Sigmoid colon (tissue), 7 donors: ENCODE measurements at places on chromosomes 16 and 17.

- no peak for DNase-seq
These were observed 270.4 kb upstream of the ELAC2 start for GRCh38 chr17:13288248-13288647.

- no peak for DNase-seq
These were observed 33.4 kb upstream of the PIK3R6 start for GRCh38 chr17:8900626-8901585.

- DNase-seq = no peak
These were observed at the start of gene RAB11FIP4 for GRCh38 chr17:31391496-31391949. Gene RAB11FIP4, plus strand, starts transcription at chr17:31391675. Its CDS starts 178 bp downstream, at chr17:31391853.

GRCh38 chr16:68055395-68055794 is 29.8 kb upstream of the NFATC3 start:
- peak; percentile 15 for DNase-seq

GRCh38 chr16:65975049-65975708 is 391.3 kb upstream of the CDH5 start:
- DNase-seq = no peak

GRCh38 chr17:8021565-8022359 is 17.1 kb upstream of the ALOX15B start:
- peak; percentile 39 for DNase-seq

GRCh38 chr16:56373003-56373402 is 52.3 kb downstream of the AMFR start:
- no peak for DNase-seq

- peak; percentile 95 for DNase-seq
These were observed at the start of gene NATD1 for GRCh38 chr17:21252796-21253645. Gene NATD1, minus strand, starts transcription at chr17:21253410. Its CDS starts 146 bp downstream, at chr17:21253264.

- peak; percentile 89 for DNase-seq
These were observed 18.1 kb downstream of the SOCS3 start for GRCh38 chr17:78341559-78342448.

- DNase-seq = no peak
These were observed at the start of gene ITGAE for GRCh38 chr17:3800362-3801271. Gene ITGAE, minus strand, starts transcription at chr17:3801188. Its CDS starts 44 bp downstream, at chr17:3801144.

DNA sequence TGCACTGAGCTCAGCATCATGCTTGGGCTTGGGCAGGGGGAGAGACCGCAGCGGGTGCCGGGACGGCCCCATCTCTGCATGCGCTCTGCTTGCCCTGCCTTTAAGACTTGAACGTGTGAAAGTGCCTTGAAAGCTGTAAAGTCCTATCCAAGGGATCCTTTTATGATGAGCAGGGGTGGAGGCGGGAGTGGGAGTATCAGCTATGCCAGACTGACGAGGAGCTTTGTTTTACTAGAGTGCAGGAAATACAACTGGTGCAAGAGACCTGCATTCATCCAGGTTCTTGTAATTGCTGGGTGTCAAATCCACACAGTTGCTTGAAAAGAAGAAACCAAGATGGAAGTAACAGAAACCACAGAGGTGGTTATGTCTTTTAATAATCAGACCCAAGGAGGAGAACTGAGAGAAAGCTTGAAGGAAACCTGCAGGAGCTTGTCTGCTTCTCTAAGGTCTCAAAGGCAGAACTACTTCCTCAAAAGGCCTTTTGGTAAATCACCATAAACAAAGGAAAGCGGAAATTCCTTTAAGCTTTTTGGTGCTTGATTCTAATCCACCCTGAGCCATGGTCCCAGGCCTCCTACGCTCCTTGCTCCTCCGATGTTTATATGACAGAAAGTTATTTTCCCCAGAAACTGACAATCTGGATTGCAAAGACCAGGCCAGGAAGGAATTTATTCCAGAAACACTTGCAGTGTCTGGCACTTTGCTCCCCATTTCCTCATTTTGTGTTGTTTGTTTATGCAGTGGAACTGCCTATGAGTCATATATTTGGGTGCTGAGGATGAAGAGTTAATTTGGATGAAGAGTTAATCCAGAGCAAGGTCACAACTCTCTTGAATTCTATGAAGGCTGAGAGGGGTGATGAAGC is 51.3 kb upstream of the FBXO47 start:
- DNase-seq = no peak

DNA sequence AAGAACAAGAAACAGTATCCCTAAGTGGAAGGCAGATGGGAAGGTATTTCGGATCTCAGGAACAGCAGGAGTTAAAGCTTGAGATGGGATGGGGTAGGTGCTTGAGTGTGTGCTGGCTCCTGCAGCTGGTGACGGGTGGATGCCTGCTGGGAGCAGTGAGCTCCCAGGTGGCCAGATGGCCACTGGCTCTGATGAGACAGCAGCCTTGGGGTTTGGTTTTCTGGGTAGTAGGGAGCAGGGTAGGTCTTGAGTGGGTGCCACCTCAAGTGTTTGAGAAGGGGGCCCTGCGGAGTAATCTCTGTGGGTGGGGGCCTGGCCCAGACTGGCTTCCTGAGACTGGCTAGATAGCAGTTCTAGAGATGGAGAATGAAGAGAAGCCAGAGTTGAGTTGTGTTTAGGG is 10.3 kb downstream of the EPN2 start:
- peak; percentile 50 for DNase-seq

DNA sequence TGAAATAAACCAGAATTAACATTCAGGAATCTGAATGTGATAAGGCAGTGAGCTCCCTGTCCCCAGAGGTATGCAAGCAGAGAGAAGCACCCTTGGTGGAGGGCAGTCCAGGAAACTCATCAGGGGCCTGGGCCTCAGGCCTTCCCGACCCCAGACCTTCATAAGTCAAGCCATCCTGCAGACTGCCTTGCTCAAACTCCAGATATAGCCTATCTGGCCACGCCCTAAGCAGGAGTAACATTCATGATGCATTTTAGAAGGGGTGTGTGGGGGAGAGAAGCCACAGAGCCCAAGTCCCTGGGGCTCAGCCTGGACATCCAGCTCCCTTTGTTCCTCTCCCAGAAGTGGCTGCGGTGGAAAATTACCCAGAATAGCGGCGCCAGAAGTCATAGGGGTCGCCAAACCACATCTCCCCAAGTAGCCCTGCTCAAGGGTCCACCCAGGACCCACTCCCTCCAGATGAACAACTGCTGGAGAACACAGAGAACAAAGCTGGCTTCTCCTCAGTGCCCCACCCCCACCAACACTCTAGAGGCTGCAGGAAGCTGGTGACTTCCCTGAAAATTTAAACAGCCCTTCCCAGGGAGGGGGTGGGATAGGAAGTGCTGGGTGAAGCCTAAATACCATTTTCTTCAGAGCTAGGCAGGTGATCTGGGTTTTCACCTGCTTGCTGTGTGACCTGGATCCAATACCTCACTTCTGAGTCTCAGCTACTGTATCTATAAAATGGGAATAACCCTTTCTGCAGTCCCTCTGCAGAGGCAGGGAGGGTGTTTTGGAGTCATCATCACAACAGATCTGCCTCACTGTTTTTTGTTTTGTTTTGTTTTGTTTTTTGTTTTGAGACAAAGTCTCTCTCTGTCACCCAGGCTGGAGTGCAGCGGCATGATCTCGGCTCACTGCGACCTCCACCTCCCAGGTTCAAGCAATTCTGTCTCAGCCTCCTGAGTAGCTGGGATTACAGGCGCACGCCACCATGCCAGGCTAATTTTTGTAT is 1.5 kb upstream of the SREBF1 start:
- DNase-seq = no peak

- peak; percentile 29 for DNase-seq
These were observed 5.2 kb downstream of the CDH13 start for GRCh38 chr16:82631701-82632685.

- no peak for DNase-seq
These were observed 1.0 kb downstream of the CX3CL1 start for GRCh38 chr16:57373117-57373947.

GRCh38 chr16:1297018-1297696 is 12.3 kb upstream of the UBE2I start:
- no peak for DNase-seq

GRCh38 chr16:9072806-9073341 is 18.6 kb upstream of the HAPSTR1 start:
- no peak for DNase-seq

DNA sequence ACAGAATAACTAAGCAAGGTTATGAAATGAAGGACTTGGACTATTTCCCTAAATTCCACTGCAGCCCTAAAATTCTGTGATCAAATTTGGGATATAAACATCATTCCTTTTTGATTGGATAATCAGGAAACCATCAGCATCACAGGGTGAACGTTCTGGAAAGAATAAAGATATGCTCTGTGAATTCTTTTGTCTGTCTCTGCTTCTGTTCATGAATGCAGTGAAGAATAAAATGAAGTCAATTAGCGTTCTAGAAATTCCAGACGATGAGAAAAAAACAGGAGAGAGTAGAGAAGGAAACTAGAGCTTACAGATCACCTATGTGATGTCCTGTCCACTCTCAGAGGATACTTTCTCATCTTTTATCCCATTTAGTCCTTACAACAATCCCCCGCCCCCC is 295.1 kb upstream of the SOX9 start:
- DNase-seq = no peak

DNA sequence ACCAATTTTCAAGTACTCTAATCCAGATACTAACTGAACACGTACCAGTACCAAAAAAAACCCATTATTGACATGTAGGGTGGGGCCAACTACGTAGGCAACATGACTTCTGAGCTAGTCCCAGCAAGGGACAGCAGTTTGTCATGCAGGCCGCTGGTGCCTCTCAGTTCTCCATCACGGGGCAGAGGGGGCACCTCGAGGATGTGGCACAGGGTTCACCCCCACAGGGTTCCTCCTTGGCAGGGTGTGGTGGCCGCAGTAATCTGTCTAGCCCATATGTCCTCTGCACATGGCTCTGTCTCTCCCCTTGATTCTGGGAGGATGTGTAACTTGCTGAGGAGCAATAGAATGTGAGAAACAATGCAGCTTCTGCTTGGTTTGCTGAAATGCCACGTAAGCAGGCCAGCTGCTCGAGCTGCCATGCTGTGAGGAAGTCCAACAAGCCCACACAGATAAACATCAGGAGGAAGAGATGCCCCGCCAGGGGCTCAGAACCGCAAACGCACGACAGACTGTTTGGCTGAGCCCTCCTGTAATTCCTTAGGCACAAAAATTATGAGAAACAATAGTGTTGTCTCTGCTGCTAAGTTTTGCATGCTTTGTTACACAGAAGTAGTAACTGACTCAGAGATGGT is 62.4 kb downstream of the NT5M start:
- DNase-seq = no peak

DNA sequence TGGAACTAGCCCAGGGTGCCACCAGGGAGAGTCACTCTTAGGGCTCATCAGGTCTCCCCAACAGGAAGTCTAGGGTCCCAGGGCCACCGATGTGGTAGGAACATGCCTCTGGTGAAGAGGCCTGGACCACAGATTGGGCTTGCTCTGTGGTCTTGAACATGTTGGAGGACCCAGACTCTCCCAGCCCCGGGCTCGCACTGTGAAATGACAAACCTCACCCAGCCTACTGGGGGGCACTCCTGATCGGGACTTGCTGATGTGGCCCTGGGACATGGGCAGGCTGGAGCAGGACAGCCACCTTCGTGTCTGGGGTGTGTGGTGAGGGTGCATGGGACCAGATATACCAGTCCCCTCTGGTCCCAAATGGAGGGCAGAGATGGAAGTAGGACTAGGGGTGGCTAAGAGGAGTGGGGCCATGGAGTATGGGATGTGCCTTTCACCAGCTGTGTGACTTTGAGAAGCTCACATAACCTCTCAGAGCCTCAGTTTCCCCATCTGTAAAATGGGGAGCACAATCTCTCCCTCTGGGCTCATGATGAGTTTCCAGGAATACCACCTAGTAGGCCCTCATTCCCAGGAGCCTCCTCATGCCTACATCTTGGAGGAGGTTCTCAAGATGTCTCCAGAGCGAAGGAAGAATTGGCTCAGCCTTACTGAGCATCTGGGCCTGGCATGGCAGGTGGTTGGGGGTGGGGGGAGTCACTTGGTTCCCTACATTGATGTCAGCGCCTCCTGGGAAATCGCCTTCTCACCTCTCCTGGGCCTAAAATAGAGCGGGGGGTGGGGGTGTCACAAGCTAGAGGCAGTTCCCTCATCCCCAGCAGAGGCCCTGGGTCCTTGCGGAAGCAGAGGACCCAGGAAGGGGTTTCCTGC is 1.5 kb upstream of the ADAM11 start:
- no peak for DNase-seq

GRCh38 chr17:13212860-13213259 is 195.0 kb upstream of the ELAC2 start:
- no peak for DNase-seq

DNA sequence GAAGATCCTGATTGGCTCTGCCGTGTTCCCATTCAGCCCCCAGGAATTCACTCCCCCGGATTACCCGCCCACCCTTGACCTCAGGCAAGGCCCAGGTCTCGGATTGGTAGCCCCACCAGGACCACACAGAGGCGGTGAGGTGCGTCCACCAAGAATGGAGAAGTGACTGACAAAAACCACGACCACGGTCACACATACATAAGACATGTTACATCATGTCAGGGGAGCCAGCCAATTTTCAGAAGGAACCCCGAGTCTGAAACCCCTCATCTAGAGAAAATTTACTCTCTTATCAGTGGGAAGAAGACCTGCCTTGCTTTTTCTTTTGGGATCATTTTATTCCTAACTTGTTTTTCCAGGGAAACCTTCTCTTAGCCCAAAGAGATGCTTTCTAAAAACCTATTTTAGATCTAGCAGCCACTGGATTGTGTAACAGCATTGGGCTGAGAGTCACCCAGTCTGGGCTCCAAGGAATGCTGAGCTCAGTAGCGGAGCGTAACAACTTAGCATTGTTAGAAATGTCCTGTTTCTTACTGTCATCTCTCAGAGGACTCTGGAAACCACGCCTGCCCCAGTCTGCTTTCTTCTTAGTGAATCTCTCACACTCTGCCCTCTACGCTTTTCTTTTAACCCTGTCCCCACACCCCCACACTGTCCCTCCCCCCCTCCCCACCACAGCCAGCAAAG is 164.1 kb downstream of the CMIP start:
- DNase-seq = no peak

DNA sequence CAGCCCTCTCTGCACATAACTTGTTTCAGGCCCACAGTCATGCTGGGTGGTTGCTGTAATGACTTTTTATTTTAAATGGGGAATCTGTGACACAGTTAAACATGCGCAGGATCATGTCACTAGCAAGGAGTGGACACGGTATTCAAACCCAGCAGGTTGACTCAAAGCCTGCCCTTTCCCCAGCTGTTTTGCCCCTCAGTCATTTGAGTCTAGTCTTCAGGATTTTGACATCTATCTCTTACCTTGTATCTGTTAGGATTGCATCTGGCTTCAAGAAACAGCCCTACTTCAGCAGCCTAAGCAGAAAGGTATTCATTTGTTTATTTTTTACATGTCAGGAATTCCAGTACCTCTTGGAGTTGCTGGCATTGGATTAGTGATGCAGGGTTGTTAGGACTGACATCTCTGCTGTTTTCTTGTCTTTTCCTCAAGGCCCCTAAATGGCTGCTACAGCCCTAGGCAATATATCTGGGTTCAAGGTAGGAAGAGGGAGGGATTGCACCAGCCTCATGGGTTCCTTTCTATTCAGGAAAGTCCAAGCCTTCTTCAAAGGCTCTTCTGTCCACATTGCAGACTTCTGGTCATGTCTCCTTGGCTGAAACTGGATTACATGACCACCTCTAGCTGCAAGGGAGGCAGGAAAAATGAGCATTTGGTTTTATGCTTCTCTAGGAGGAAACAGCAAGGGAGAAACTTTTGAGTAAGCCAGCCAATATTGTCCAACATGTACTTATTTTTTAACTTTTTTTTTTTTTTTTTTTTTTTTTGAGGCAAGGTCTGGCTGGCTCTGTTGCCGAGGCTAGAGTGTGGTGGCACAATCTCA is 22.8 kb downstream of the ABCC1 start:
- no peak for DNase-seq
